CD4-positive, alpha-beta T cell treated with Interferon alpha-2 for 1 hour (primary cell): ENCODE measurements at places on chromosomes 2 and 18.
A peak's percentile ranks its signal among the peaks of the same experiment; 100 is the strongest.

- no peak for DNase-seq
Observed at GRCh38 chr2:23330214-23330613, 54.8 kb upstream of the KLHL29 start.

GRCh38 chr2:96552315-96553175 is 16.0 kb downstream of the ARID5A start:
- DNase-seq, result peak; percentile 31

DNA sequence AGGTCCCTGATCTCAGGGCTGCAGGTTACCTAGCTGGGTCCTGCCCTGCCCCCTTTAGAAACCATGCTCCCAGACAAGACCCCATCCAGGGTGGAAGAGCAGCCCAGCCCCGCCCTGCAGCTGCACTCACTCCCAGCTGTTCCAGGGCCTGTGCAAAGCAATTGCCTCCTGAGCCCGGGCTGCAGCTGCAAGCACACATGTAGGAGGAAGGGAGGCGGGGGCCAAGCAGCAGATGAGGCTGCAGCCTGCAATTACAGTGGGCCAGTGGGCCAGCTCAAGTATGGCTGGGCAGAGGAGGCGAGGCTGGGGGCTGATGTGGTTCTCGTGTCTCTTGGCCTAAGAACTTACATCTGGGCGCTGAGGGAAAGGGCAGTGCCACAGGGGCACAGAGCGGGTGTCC is 65.4 kb upstream of the TUBA3E start:
- DNase-seq, result no peak

GRCh38 chr2:185526161-185526560 is 212.4 kb upstream of the FSIP2 start:
- no peak for DNase-seq

GRCh38 chr2:201881741-201882140 is 75.4 kb downstream of the CDK15 start:
- DNase-seq, result no peak

GRCh38 chr2:239600001-239600593 is 199.3 kb upstream of the HDAC4 start:
- DNase-seq, result no peak

DNA sequence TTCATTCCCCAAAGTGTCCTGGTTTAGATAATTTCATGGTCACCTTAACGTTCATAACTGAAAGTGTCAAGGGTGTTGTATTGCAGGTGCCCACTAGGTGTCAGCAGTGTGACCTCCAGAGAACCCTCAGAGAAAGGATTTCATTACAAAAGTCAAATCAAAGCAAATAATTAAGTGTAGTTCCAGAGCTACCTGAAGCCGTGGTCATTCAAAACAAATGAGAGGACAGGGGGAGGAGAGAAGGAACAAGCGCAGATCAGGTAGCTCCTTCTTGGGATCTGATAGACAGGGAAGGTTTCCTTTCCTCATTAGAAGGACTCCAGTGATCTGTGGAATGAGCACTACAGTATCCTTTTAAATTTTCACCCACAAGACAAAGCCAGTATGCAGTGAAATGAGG is at the start of gene SLC9A4:
Gene SLC9A4, plus strand, starts transcription at position 207 of the 400 bp plus-strand sequence. CDS start 534 bp downstream, outside the sequence.
- peak; percentile 50 for DNase-seq

- peak; percentile 85 for DNase-seq
Observed at GRCh38 chr2:27703638-27704341, 40.1 kb downstream of the SLC4A1AP start.

DNA sequence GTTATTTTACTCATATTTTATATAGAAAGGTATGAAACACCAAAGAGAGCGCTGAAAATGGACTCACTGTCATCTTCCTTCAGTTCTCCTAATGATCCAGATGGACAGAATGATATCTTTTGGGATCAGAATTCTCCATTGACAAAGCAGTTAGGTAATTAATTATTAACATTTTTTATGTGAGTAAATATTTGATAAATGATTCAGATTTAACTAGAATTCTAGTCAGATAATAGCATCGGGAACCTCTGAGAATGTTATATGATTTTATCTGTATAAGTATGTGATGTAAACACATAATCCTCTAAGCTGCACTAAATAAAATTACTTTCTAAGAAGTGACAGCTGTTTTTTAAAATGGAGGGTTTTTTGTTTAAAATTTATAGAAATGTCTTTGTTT is 2.0 kb downstream of the ETAA1 start:
- no peak for DNase-seq

DNA sequence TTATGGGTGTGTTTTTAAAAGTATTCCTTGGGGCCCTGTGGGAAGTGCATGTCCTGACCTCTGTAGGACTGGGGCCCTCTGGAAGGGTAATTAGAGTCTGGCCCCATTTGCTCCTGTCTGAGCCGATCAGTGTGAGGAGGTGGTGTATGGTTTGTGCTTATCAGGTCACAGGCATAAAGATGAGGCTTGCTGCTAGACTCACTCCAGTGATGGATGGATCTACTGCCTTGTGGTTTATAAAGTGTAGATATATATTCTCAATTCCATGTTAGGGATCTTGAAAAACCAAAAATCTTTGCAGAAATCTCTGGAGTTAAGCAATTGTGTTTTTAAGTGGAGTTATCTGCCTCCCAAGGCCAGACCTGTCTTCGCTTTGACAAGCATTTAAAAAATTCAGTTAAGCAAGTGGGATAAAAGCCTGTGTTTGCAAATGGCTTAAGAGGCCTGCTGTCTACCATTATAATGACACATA is 182.4 kb downstream of the PTPRM start:
- no peak for DNase-seq

- DNase-seq, result no peak
Observed at GRCh38 chr2:197498235-197498936, 1.3 kb downstream of the HSPD1 start.

- no peak for DNase-seq
Observed at GRCh38 chr2:150572961-150573395, 85.5 kb upstream of the RND3 start.

DNA sequence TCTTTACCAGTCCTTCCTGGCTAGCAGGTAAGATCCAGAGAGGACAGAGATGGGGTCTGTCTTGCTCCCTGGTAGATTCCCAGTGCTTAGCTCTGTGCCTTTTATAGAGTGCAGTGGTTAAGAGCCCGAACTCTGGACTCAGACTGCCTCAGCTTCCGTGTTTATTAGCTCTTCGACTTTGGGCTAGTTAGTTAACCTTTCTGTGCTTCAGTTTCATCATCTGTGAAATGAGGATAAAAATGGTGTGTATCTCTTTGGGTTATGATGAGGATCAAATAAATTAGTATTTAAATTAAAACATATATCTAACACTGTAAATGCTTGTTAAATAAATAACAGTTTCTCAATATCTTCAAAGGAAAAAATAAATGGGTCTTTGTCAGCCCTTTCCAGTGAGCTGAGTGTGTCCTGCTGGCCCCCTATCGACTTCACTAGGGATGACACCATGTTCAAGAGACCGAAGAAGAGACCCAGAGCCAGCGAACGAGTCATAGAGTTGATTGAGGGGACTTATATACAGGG is 38.2 kb downstream of the CERS6 start:
- no peak for DNase-seq

DNA sequence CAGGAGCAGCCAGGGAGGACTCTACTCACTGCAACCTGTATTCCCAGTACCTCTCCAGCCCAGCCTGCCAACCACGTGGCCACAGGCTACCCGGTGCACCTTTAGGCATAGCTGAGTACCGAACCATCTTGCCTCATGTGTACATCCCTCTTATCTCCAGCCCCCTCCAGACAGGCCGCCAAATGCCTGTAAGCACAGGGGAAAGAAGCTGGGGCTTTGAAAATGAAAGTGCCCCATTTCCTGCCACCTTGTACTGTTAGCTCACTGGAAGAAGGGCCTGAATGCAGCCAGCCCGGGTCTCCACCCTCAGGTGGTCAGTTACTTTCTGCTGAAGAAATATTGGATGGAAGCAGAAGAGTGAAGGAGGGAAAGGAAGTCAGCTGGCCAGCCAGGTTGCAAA is 27.2 kb upstream of the RFX8 start:
- no peak for DNase-seq

- DNase-seq, result peak; percentile 18
Observed at GRCh38 chr18:76528477-76529432, 33.7 kb upstream of the ZNF516 start.

DNA sequence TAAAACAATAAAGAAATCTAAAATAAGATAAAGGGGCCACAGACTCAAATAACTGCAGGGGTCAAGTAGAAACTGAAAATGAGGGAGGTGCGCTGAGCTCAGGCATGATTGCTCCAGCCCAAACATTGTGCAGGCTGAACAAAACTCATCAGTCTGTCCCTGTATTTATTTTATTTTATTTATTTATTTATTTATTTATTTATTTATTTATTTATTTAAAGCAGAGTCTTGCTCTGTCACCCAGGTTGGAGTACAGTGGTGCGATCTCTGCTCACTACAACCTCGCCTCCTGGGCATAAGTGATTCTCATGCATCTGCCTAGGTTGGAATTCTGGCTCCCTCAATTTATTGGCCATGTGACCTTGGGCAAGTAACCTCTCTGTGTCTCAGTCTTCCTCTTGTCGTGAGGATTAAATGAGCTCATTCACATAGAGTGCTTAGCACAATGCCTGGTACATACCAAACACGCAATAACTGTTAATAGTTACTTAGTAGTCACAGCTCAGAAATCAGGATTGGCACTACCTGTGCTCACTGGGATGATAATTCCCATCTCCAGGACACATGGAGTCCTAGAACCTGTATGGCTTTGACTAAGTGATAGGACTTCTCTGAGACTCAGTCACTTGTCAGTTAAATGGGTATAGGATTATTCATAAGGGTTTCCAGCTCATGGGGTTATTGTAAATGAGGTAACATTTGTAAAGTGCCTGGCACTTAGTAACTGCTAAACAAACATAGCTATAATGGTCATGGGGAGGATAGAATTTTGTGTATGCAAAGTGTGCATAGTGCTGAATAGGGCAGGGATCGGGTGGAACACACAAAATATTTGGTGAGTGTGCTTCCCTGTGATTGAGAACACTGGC is 6.0 kb downstream of the SPEG start:
- no peak for DNase-seq

- DNase-seq, result no peak
Observed at GRCh38 chr2:136444323-136444722, 321.0 kb upstream of the THSD7B start.

DNA sequence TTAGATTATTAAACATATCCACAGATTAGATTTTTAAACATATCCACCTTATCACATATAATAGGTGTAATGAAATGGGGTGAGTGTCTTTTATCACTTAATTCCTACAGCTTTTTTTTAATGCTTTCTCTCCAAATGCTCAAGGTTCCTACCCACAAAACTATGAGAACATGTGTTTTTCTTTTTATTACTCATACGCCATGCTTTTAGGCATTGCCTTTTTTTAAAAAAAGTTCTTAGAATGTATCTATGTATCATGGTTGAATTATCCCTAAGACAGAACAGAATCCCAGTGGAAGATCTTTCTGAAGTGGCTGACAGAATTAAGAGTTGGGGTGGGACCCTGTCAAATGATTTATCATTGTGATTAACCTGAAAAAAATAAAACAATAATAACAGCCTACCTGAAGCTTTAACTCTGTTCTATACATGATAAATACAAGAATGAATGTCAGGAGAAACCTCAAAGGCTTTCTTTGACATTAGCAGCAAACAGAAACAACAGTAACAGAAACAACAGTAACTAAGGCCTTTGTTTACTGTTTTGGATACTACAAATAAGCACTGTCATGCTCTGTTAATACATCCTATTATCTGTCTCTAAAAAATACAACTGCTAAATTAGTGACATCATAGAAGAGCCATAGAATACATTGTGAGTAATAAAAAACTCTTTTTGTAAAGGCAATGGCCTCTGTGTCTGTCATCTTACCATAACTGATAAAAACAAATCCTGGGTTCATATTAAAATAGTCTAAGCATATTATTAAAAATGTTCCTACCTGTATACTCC is 4.1 kb upstream of the ZNF397 start:
- DNase-seq, result no peak

DNA sequence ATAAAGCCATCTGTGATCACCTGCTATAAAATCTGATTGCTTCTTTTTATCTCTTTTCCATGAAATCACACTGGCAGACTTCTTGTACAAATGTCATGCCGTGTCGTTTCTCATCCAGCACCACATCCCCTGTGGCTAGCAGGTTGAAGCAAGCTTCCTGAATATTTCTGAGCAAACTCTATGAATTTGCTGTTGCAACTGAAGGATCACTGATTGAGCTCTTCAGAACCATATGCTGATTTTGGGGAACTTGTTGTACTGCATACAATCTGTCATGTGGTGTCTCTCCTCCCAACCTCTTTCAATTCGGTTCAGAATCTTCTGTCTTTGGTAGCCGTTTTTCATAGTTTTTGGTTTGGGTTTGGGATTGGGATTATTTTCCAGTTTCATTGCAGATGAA is 57.7 kb upstream of the RBMS1 start:
- no peak for DNase-seq

- DNase-seq, result no peak
Observed at GRCh38 chr18:59743566-59743965, 46.3 kb upstream of the CCBE1 start.

GRCh38 chr2:105490204-105490603 is 91.4 kb upstream of the FHL2 start:
- no peak for DNase-seq

DNA sequence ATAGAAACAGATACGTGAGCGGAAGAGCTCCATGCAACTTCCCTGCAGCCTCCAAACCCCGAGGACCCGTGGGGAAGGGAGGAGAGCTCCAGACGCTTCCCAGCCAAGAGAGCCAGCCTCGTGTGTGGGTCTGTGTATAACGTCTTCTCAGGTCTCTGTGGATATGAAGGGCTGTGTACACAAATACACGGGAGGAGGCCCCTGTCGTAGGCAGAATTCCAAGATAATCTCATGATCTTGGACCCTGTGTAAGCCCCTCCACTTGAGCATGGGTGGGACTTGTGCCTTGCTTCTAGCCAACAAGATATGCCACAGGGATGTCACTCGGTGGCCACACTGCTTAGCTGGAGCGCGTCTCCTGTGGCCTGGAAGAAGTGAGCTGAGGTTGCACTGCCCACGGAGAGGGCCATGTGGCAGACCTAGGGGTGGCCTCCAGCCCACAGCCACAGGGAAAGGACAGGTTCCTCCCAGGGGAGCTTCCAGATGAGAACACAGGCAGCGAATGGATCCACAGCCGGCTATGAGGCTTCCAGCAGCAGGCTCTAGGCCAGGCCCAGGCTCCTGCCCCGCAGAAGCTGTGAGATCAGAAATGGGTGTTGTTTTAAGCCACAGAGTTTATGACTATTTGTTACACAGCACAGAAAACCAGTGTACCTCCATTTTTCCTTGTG is 15.6 kb upstream of the KLF11 start:
- DNase-seq, result no peak

DNA sequence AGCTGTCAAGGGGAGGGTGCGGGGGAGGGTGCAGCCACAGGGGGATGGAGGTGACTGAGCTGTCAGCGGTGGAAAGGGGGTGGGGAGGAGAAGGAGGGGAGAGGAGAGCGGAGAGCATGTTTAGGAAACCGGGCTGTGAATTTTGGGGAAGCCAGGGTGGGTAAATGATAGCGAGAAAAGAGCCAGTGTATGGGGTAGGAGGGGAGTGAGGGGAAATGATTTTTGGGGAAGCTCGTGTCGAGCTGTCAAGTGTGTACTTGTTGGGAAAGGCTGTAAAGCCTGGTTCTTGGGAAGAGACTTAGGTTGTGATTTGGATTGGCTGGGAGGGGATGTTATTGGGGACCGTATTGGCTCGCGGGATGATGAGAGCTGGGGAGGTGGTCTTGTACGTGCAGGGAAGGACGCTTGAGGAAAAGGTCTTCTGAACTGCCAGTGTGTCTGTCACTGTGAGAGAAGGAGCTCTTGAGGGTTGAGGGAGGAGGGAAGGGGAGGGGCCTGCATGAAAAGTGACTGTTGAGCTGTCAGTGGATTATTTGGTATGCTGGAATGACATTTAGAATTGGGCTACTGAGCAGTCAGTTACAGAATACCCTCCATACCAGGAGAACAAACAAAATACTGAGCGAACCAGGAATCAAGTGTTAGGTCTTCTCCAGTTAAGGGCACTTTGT is 1.0 kb downstream of the UBR3 start:
- peak; percentile 6 for DNase-seq

GRCh38 chr2:181163139-181163538 is 182.7 kb downstream of the UBE2E3 start:
- DNase-seq, result peak; percentile 65
